ENCODE measurements at places on chromosomes 7 and 10.

DNA sequence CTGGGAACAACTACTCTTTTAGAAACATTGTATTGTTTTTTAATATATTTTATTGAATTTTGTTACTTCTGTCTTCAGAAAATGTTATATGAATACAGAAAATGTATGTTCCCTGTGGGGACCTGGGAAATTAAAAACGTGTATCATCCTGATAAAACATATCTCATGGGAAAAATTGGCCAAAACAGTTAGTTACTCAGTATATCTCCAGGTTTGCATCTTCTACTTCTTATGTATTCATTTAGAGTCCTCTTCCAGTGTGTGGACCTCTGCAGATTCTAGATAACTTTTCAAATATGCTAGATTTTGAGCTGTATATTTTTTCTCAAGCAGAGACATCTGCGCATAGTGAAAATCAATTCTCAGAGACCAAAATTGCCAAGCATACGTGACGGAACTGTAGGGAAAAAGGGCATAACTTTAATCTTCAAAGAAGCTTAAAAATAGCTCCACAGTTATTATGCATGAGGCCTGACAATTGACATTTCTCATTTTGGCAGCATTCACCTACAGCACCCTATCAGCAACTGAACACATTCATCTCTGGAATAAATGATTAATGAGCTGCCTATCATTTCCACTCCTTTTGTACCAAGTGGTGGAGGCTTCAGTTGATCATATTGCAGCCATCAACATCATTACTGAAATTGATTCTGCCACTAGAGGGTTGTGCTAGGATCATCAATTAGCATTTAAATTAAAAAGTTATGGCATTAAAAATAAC is 26.4 kb upstream of the UMAD1 start:
- DNase-seq, result no peak

- DNase-seq, result no peak
Observed at GRCh38 chr10:77993620-77994019, 35.7 kb downstream of the POLR3A start.

- DNase-seq, result no peak
Observed at GRCh38 chr10:73931767-73932619, 21.1 kb downstream of the PLAU start.

- no peak for DNase-seq
Observed at GRCh38 chr10:14528450-14528849, 197.7 kb upstream of the FRMD4A start.

- DNase-seq, result no peak
Observed at GRCh38 chr7:32047801-32048200, 22.4 kb downstream of the PDE1C start.

DNA sequence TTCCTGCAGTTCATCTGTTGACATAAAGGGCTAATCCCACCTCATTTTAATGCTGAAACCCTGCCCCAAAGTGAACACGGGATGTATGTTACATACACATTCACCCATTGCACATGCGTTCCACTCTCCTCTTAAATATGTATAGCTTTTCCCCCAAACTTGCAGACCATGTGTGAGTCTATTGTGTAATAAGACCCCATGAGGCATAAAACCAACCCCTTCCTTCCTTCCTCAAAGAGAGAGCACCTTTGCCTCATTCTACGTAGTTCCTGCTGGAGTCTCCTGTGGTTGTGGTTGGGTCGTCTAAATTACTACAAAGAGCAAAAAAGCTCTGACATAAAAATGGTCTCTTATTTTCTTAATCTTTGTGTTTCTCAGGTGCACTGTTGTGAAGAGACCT is 345.7 kb upstream of the KLF6 start:
- peak; percentile 77 for DNase-seq

DNA sequence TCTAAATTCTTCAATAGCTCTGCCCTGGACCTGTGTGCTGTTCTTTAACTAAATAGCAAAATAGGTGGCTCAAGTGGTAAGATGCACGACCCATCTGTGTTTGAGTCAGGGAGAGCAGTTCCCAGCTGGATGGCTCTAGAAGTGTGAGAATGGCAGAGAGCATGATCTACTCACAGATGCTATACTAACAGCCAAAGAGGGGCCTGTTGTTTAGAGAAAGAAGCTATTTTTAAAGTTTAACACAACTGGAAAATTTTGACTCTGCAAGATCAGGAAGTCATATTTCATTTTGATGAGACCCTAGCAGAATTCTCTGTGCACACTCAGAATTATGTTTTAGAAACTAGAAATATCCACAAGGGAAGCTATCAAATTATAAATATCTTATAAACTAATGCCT is 87.4 kb upstream of the PIP4K2A start:
- DNase-seq, result no peak

GRCh38 chr7:30799206-30799975 is 28.2 kb downstream of the MINDY4 start:
- peak; percentile 6 for DNase-seq

DNA sequence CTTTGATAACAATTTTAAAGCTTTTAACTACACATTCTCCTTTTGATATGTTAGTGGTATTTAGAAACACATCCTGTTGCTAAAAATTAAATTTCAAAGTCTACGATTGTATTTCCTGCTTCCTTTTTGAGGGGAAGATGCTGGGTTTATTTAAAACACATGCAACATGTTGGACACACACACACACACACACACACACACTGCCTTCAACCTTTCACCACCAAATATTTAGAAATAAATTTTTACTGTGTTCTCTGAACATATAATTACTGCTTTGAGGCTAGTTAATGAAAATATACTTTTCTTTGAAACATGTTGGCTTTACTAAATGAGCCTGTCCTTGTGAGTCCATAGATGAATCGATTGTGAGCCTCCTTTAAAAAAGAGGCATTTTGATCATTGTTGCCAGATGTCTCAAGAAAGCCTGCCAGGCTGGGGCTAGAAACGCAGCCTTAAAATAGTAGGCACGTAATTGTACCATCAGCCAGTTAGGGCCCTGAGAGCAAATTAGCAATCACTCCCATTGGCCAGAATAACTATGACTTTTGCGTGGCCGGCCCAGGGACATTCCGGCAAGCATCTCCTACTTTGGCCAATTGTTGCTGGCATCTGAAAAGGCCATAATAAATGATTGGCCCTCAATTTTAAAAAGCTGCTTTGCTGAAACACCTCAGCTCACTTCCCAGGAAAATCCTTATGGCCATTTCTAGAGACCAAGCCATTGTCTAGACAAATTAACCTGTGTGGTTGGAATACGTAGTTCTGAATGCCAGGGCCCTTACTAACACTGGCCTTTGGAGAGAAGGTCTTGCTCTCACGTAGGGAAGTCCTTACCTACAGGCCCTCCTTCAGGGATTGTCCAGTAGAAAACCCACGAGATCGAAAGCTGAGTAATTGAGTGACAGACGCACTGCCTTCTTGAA is 9.9 kb upstream of the TEX36 start:
- no peak for DNase-seq

GRCh38 chr7:74356589-74357315 is 67.5 kb downstream of the CLIP2 start:
- DNase-seq, result no peak

- DNase-seq, result no peak
Observed at GRCh38 chr7:27153526-27153925, 1.1 kb upstream of the HOXA3 start.

GRCh38 chr7:13829231-13829630 is 160.2 kb downstream of the ETV1 start:
- no peak for DNase-seq

DNA sequence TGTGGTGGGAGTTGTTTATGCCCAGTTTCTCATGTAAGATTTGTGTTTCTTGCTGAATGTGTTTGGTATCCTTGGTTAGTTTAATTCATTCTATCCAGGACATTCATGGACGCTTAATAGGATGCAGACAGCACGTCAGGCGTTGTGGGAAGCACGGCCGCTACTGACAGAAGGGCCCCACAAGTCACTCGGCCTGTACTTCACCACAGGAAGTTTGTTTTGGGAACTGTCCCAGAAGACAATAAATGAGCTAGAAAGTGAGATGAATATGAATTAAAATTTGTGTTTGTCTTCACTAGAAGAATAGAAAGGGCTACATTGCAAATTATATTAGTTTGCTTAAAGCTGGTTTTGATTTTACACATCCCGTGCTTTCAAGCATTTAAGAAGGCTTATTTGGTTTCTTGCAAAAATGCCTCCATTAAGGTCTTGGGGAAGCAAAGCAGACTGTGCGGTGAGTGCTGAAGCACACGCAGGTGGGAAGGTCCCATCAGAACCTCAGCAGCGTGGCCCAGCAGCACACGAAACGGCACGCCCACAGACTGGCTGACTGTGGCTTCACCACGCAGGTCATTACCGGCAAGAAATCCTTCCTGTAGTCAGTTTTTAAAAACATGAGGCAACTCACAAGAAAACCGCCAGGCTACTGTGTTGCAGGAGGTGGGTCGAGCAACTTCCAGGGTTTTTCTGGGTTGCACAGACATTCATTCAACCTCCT is 74.1 kb downstream of the VIPR2 start:
- DNase-seq, result no peak

DNA sequence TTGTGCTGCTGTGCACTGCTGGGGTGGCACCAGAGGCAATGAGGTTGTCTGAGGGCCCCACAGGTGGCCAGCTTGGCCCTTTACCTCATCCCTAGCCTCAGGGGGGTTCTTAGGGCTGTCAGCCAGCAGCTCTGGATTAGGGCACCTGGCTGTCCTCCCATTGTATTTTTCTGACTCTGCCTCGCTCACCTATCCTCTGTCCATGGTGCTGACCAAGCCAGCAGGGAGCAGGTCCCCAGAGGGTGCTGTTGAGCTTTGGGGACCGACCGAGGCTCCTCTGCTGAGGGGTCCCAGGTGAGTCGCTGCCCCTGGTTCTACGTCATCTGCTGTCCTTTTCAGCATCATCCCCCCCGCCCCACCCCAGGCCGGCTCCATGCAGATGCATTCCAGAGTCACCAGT is 32.1 kb upstream of the ZNF735 start:
- no peak for DNase-seq

- DNase-seq, result no peak
Observed at GRCh38 chr7:88437132-88437531, 130.4 kb upstream of the STEAP4 start.

DNA sequence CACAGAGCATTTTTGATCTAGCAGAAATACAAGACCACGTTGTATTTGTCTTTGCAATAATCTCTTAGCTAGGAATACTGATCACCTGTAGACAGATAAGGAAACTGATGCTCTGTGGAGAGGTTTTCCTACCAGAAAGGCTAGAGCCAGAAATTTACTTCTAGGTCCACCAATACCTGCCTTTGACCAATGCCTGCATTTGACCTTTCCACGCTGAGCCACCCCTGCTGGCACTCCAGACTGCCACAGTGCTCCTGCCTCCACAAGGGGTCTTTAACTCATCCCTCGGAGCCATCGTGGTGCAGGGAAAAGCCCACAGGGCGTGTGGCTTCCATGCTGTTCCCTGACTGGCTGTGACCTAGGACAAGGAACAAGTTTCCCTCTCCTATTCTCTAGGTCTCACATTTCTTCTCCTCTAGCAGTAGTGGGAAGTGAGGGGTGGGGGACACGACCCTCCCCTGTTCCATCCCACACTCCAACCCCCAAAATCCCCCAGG is 1.5 kb upstream of the ELN start:
- no peak for DNase-seq

GRCh38 chr7:12827219-12827821 is 139.9 kb downstream of the ARL4A start:
- no peak for DNase-seq

DNA sequence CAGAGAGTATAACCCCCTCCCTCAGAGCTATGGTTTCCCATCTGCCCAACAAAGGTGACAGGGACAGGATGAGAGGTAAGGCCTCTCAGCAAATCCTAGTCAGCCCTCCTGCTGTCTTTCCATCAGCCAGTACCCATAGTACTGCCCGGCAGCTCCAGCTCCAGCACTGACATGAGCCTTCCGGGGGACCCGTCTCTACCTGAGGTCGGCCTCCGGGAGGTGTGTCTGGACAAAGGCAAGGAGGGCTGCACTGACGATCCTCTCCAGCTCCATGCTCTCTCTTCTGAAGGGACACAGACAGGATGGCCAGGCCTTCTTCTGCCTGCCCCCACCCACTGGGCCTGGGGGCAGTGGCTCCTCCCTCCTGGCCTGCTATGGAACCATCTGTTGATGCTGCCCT is 4.3 kb downstream of the FBXL15 start:
- DNase-seq, result no peak

DNA sequence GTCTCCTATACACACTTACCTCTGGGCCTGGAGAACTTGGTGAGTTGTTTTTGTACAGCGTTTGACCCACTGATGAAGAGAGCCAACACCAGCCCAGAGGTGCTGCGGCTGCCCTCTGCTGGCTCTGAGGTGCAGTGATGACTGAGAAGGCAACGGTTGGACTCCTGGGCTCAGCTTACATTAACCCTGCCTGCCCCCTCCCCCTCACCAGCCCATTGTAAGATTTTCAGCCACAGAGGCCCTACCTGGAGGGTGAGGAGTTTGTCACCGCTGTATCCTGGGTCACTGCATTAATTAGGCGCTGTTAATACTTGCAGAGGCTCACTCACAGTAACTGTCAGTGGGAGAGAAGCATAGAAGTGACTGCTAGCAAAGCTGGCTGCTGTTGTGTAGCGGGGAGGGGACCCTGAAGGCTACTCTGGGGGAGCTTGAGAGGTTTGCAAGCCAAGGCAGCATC is 19.0 kb upstream of the ANKRD2 start:
- peak; percentile 46 for DNase-seq

DNA sequence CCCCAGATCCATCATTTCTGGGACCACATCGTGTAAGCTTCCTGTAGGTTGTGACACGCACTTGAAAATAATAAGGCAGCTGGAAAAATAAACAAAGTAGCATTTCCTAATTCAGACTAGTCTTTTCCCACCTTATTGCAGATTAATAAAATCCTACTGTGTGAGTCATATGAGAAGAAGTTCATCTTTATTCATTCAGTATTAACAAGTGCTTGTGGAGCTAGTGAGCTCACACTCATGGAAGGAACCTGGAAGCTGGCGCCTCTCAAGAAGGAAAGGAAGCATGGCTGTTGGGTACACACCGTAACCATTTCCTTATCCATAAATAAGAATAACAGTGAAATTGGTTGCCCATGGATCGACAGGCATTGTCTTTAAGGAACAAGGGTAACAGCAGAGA is 152.6 kb upstream of the PFKP start:
- no peak for DNase-seq

GRCh38 chr10:102523250-102524029 is 19.7 kb downstream of the SUFU start:
- DNase-seq, result peak; percentile 23

DNA sequence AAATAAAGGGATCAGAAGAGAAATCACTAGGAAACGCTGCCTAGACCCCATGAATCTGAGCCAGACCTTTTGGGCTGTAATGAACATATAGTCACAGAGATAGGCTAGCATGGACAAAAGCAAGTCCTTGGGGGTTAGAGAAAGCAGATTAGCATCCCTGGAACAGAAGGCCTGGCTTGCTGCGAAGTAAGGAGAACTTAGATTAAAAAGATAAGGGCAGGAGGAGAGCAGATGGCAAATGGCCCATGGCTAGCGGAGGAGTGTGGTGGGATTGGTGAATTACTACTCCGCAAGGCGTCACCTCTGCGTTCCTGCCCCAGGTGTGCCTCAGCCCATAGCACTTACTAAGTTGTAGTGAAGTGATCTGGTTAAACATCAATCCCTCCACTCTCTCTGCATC is 92.3 kb upstream of the ZNF438 start:
- DNase-seq, result no peak

- DNase-seq, result no peak
Observed at GRCh38 chr7:138610671-138611170, 90.4 kb downstream of the SVOPL start.

- no peak for DNase-seq
Observed at GRCh38 chr10:67841737-67842136, 3.7 kb upstream of the DNAJC12 start.

GRCh38 chr7:88842201-88842600 is 46.7 kb upstream of the TEX47 start:
- no peak for DNase-seq

All from inflammatory macrophage treated with lipopolysaccharide for 4 hours (primary cell).